ENCODE measurements at places on chromosomes 1 and 21.

DNA sequence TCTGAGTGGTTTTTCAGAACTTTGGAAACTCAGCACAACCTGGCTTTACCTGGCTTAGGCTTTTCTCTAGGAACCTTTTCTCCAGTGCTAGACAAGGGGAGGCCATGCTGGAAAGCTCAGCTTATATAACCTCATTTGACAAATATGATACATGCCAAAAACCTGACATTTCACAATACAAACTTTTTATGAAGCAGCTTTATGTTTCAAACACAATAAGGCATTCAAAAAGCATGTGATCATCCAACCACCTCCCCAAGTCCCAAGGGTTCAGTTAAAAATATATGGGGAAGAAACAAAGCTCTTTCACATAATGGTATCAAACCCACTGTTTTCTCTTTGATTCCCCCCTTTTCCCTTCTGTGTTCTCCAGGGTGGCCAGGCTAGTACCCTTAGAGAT, 63.7 kb downstream of the ZC3H11B start:
- no peak for DNase-seq

DNA sequence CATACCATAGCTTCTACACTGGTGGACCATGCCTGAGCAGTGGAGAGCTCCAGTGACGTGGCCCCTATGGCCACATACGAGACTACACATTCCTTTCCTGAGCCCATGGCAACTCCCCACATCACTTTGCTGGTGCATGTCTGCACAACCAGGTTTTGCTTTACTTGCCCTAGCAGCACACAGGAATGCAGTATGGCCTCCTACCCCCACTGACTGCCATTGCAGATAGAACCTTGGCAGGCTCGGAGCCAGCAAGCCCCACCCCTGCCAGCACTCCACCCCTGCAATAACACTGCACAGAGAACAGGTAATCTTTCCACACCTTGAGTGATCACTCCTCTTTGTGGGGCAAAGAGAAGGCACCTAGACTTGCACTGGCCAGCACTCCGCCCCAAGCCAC, 531.9 kb upstream of the CAMK1G start:
- no peak for DNase-seq

DNA sequence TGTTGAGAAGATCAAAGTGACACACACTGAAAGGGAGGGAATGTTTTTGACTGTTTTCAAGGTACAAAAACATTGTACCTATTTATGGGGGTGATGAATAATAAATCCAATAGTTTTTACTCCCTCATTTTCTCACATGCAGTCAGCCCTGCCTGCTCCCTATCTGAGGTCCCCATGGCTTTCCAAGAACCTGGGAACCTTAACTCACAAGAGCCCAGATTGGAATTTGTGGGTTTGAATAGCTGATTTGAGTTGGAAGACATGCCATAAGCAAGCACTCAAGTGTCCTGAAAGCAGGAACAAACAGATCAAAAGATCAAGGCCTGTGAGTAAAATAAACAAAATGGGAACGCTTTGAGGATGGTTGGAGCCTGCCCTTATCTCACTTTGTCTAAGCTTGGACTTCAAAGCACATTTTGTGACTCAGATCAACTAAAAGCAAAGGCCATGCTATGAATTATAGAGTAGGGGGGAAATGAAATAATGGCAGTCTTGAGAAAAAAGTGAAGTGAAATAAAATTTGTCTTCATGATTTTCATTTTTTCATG, 136.6 kb downstream of the LYPLAL1 start:
- no peak for DNase-seq

DNA sequence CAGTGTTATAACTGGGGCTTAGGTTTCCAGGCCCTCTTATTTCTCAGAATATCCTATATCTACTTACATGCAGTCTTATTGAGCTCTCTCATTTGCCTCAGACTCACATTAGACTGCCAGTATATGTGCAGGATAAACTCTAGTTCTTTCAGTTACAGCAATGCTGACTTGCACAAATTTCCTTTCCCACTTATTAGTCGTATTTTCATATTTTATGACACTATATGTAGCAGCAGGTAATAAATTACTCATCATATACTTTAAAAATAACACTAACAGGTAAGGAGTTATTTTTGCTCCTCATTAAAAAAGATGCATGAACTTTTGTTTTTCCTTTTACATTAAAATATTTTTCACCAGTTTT, 65.7 kb downstream of the GADD45A start:
- no peak for DNase-seq

- no peak for DNase-seq
These were observed 34.5 kb upstream of the LBR start for GRCh38 chr1:225462429-225462713.

DNA sequence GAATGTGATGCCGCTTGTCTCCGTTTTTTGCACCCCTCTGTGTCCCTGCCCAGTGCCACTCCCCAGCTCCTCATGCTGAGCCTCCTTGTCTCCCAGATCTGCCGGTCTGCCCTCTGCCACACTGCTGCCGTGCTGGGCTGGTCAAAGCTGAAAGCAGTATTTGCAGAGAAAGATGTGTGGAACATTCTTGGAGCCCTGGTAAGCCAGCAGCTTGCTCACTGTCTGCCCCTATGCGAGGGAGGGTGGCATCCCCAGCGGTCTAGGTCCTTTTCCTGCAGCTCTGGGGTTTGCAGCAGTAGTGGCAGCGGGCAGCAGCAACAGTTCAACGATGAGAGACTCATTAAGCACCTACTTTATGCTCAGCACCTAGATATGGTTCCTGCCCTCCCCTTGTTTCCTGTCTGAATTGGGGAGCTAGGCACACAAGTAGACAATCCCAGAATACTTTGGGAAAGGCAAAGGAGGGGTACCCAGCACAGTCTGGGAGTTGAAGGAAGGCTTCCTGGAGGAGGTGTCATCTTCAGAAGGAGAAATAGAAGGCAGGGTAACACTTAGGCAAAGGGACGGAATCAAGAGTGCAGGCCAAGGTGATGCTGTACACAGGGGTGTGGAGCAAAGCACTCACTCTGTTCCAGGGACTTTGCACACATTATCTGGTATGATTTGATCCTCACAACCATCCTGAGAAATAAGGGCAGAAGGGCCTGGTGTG, 63.1 kb downstream of the KIF21B start:
- no peak for DNase-seq

DNA sequence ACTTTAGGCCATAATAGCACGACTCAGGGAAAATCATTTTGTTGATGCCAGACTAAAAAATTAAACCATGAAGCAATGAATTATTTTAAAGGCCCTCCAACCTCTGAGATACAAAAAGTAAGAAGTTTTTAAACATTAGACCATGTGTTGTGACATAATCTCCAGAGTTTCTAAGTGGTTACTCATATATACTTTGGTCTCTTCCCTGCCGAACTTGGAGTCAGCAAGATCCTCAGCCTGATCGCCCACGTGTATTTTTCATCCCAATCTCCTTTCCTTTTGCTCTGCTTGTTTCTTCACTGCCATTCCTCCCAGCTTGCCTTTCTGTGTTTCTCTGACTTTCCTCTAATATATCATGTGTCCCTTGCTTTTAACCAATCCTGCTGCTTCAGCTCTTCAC, 3.8 kb downstream of the ARV1 start:
- no peak for DNase-seq

- DNase-seq, result no peak
These were observed 170.4 kb downstream of the LIPI start for GRCh38 chr21:14040386-14040785.
